ENCODE measurements at places on chromosomes 12 and 14. TPM values are rescaled to one million over a fixed set of nuclear protein-coding genes. Genes with fewer than 3 reads are reported as not detected.

TRIM9 gene
- total RNA-seq: 0.41 TPM

DNA sequence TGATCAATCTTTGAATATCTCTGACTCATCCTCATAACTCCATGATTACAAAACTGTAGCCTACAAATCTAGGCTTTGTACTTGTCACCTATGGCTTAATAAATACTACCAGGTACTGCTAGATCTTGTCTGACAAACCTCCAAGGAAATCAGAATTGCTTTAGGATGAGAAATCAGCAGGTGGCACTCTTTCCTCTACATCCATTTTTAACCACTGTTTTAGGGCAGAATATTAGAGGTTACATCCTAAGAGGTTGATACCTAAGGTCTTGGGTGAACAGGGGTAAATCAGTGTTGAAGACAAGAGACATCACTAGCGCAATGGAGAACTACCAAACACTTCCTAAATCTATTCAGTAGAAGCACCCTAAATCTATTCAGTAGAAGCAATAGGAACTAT lies 63.1 kb upstream of the SOX5 start:
- no peaks in the 10 kb centered on the region for H3K36me3 ChIP-seq
- H3K4me3 ChIP-seq: no peak overlapping the region
- H3K27ac ChIP-seq: no peak overlapping the region
- H3K4me1 ChIP-seq: no peaks in the 10 kb centered on the region
- DNase-seq: no peak

- H3K27me3 ChIP-seq: no peaks in the 10 kb centered on the region
- no peak overlapping the region for H3K4me3 ChIP-seq
- peaks cover 55% of the 10 kb centered on the region for H3K36me3 ChIP-seq
- H3K4me1 ChIP-seq: no peaks in the 10 kb centered on the region
Observed at GRCh38 chr12:113315358-113315757, 19.6 kb downstream of the SLC8B1 start.

DNA sequence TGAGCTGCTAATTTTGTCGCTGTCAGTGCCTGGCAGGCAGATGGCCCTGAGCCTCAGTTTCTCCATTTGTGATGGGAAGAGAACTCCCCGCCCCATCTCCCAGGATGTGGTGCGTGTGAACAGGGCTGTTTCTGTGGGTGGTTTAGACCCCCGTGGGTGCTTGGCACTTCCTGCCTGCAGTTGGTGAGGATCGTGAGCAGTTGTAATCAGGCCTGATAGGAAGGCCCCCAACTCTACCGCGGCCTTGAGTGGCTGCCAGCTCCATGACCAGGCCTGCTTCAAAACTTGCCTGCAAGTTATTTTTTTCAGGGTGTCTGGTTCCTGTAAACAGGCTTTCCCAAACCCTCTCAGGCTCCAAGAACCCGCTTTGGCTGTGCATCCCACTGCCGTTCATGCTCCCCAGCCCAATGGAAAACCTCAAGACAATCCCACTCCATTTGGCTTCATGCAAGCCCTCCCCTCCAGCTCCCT lies 138.4 kb downstream of the ZFP36L1 start:
- no peak for DNase-seq
- no peak overlapping the region for H3K4me3 ChIP-seq
- H3K27ac ChIP-seq: no peak overlapping the region
- H3K36me3 ChIP-seq: no peaks in the 10 kb centered on the region
- no peaks in the 10 kb centered on the region for H3K27me3 ChIP-seq

DNA sequence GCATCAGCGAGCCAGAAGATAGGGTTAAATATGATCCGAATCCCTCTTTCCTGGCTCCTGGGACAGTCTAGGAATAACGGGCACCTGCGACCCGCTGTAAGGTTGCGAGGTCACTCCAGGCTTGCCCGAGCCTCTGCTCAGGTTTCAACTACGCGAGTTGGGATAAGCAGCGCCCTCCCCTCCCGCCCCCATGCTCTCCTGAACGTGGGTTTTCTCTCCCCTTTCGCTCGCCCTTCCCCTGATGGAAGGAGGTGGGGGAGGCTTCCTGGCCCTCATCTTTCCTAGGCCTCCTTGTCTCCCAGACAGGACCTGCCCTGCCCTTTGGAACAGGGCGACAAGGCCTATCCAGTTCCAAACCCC lies 753 bp upstream of the ATP5MC2 start:
- peaks cover 8% of the 10 kb centered on the region for H3K36me3 ChIP-seq
- no peak for DNase-seq
- peak overlapping the region; percentile 94 for H3K27ac ChIP-seq
- no peaks in the 10 kb centered on the region for H3K27me3 ChIP-seq
- peaks cover 10% of the 10 kb centered on the region for H3K4me1 ChIP-seq

DNA sequence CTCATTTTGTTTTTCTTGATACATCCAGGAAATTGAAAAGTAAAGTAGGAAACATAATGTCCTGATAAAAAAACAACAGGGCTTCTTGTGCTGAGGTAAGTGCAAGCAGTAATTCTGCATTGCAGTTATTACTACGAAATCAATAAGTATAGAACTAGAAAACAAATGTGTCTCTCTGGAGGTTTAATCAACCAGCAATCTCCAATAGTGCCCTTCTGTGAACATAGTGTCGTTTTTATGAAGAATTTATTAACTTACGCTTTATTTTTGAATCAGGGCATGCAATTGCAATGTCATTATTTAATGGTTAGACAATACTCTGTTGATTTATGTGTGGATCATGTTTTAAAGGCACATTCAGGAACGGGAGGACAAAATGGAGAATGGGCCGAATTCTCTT lies 494.1 kb upstream of the NOVA1 start:
- H3K4me3 ChIP-seq: no peak overlapping the region
- H3K4me1 ChIP-seq: no peaks in the 10 kb centered on the region
- H3K27ac ChIP-seq: no peak overlapping the region

GRCh38 chr12:46790066-46790465 lies 35.7 kb downstream of the SLC38A4 start:
- H3K36me3 ChIP-seq: no peaks in the 10 kb centered on the region
- no peak overlapping the region for H3K4me3 ChIP-seq
- no peak for DNase-seq
- H3K27ac ChIP-seq: no peak overlapping the region

DNA sequence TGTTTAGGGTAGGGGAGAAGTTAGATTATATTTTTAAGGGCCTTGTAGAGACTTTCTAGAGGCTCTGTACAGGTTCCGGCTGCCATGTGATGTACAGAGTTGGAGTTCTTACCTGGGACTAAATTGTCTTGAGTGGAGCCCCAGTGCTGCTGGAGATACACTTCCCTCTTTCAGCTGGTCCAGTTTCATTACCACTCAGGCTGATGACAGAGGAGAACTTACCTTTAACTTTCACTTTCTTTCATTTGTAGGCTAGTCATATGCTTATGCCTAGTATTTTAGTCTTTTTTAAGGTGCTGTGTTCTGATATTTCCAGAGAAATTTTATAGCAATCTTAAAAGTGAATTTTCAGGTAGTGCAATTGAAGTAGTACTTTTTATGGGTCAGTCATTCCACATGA lies 117.3 kb downstream of the ERC1 start:
- H3K27me3 ChIP-seq: no peaks in the 10 kb centered on the region
- peaks cover 11% of the 10 kb centered on the region for H3K36me3 ChIP-seq

DNA sequence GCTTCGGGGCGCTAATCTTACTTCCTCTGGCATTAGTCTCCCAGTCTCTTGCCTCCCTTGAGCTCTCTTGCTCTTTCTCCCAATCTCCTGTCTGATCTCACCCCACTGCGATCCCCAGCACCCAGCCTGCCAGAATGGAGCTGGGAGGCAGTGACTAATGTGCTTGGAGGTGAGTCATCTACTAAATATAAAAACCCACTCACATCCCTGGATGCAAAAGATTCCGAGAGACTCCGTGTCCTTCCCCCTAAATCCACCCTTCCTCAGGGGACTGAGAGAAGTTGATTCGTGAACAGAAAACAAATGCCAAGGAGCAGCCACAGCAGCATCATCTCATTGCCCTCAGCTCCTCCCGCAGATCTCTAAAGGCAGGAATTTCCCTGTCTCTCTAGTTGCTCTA lies 45.7 kb upstream of the KCNA5 start:
- peak; percentile 60 for DNase-seq
- H3K4me3 ChIP-seq: peak overlapping the region; percentile 43
- H3K27me3 ChIP-seq: no peaks in the 10 kb centered on the region
- H3K27ac ChIP-seq: peak overlapping the region; percentile 80

DNA sequence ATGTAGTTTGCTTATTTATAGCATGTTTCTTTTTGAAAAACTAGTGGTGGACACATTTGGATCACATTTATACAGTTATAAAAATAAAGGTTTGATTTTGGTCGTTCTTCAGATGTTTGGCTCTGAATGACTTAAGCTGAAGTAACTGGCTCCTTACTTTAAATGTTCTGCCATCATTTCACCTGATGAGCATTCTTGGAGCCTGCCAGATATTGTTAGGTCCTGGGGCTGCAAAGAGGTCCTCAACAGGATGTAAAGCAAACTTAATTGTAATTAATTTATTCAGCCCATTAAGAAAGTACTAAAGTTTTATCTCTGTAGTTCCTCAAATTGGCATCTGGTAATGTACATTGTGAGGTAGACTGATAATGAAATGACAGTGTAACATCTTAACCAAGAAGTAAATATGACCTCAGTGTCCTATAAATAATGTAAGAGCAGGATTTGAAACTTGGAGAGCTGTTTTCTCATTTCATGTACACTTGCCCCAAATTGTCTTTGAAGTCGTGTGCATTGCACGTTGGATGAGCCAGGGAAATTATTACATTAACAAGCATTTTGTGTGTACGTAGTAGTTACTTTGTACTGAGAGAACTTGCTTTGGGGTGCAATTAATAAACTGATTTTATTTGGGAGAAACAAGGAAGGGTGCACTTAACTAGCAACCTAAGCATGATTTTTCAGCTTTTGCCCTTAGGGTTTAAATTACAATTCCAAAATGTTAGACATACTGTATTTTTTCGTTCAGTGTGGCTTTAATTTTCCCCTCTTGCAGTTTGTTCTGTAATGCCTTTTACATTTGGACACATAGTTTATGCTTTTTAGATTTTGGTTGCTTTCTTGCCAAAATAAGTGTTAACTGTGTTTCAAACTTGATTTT lies 7.5 kb downstream of the EIF5 start:
- H3K36me3 ChIP-seq: peaks cover 63% of the 10 kb centered on the region
- H3K27me3 ChIP-seq: no peaks in the 10 kb centered on the region
- H3K4me3 ChIP-seq: no peak overlapping the region

DNA sequence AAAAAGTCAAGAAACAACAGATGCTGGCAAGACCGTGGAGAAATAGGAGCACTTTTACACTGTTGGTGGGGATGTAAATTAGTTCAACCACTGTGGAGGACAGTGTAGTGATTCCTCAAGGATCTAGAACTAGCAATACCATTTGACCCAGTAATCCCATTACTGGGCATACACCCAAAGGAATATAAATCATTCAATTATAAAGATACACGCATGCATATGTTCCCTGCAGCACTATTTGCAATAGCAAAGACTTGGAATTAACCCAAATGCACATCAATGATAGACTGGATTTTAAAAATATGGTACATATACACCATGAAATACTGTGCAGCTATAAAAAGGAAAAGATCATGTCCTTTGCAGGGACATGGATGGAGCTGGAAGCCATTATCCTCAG lies 18.0 kb upstream of the CATSPERB start:
- no peak overlapping the region for H3K4me3 ChIP-seq
- no peak for DNase-seq
- no peak overlapping the region for H3K27ac ChIP-seq
- H3K36me3 ChIP-seq: no peaks in the 10 kb centered on the region

DNA sequence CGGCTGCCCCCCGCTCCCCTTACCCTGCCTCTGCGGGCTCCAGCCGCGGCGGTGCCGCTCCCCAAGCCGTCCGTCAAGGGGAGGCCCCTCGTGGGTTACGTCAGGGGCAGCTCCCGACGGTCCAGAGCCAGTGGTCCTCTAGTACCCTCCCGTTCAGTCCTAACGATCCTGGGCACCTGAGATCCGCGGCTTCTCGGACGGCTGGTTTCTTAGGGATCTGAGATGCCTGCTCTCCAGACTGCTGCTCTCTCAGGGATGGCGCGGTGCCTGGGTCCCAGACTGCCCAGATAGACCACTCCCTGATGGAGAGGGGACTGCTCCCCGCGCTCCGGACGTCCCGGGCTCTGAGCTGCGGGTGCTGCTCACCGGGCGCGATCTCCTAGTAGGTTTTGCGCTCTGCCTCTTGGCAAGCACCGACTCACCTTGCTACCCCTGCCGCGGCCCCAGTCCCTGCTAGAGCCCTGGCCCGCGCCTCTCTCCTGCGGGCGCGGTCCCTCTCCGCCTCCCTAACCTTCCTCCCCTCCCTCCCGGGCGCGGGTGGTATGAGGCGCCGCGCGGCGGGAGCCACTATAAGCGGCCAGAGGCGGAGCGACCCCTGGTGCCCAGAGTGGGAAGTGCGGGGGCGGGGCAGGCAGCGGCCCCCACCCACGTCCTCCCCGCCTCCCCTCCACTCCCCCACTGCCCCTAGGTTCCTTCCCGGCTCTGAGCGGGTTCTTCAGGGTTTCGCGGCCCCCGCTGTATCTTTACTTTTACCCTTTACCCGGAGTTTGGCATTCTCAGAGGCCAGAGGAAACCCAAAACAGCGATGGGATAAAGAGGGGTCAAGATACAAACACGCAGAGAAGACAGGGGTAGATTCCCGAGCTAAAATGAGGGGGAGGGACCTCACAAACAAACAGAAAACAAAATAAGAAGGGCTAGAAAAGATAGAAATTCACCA lies at the start of gene C1QL4:
C1QL4 (minus strand) TSS at position 544 of the 940 bp plus-strand sequence. CDS start 711 bp downstream, outside the sequence.
- no peak within 1 kb of the TSS for H3K27ac ChIP-seq
- peaks cover 6% of the 10 kb centered on the region for H3K27me3 ChIP-seq
- DNase-seq: peak; percentile 54
- H3K36me3 ChIP-seq: no peaks in the 10 kb centered on the region

GRCh38 chr12:28378736-28379135 lies 188.5 kb downstream of the CCDC91 start:
- H3K36me3 ChIP-seq: no peaks in the 10 kb centered on the region
- H3K4me3 ChIP-seq: no peak overlapping the region
- H3K27ac ChIP-seq: no peak overlapping the region
- H3K4me1 ChIP-seq: no peaks in the 10 kb centered on the region
- H3K27me3 ChIP-seq: no peaks in the 10 kb centered on the region

DNA sequence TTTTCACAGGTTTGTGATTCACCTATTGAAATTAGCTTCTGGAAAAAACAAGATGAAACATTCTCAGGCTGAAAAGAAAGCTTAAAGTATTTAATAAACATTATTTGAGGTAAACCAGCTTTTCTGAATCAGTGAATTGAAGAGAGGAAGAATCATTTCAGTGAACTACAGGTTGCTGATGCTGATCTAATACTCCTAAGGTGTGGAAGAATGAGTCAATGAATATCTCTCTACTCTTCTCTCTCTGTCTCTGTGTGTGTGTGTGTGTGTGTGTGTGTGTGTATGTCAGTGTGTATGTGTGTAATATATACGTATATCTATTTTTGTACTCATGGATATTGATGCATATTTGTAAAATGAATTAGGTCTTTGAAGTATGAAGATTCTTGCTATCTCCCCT lies 312.2 kb downstream of the SSPN start:
- no peak overlapping the region for H3K4me3 ChIP-seq
- H3K27ac ChIP-seq: no peak overlapping the region
- H3K4me1 ChIP-seq: no peaks in the 10 kb centered on the region
- H3K27me3 ChIP-seq: no peaks in the 10 kb centered on the region
- H3K36me3 ChIP-seq: no peaks in the 10 kb centered on the region

TSPAN8 gene
- total RNA-seq: 12.8 TPM
